ENCODE measurements at places on chromosomes 7 and 10. TPM values are rescaled to one million over a fixed set of nuclear protein-coding genes. Genes with fewer than 3 reads are reported as not detected.

PTN gene
- 4.3 TPM for total RNA-seq

ZNF786 gene
- total RNA-seq, result 9.0 TPM

- no peak overlapping the region for H3K27ac ChIP-seq
- DNase-seq, result no peak
- no peaks in the 10 kb centered on the region for H3K36me3 ChIP-seq
Measured at GRCh38 chr7:158530800-158531609, 56.6 kb downstream of the PTPRN2 start.

DNA sequence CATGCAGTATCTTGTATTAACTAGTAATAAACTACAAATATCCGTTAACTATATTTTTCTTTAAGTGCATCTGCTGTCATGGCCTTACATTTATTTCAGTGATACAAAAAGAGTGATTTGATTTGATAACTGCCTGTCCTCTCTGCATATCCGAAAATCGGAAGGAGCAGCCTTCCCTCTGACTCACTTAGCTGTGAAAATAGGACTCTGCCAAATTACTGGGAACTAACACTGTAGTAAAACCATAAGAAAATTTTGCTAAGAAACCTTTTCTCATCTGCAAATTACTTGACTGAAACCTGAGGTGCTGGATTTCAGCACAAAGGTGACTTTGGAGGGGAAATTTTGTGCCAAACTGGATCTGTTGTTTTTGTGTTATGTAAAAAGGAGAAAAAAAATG, 176.6 kb upstream of the MKLN1 start:
- no peak overlapping the region for H3K4me3 ChIP-seq
- no peaks in the 10 kb centered on the region for H3K27me3 ChIP-seq
- H3K4me1 ChIP-seq, result no peaks in the 10 kb centered on the region
- H3K36me3 ChIP-seq, result no peaks in the 10 kb centered on the region
- no peak overlapping the region for H3K27ac ChIP-seq

GRCh38 chr7:94561841-94562514, 52.4 kb downstream of the CASD1 start:
- no peak for DNase-seq
- H3K27ac ChIP-seq, result no peak overlapping the region
- no peaks in the 10 kb centered on the region for H3K4me1 ChIP-seq
- H3K4me3 ChIP-seq, result no peak overlapping the region
- no peaks in the 10 kb centered on the region for H3K27me3 ChIP-seq

GRCh38 chr10:117581961-117582360, 39.4 kb downstream of the EMX2 start:
- H3K27ac ChIP-seq, result no peak overlapping the region
- H3K36me3 ChIP-seq, result no peaks in the 10 kb centered on the region
- H3K27me3 ChIP-seq, result no peaks in the 10 kb centered on the region
- no peak overlapping the region for H3K4me3 ChIP-seq
- no peaks in the 10 kb centered on the region for H3K4me1 ChIP-seq

DNA sequence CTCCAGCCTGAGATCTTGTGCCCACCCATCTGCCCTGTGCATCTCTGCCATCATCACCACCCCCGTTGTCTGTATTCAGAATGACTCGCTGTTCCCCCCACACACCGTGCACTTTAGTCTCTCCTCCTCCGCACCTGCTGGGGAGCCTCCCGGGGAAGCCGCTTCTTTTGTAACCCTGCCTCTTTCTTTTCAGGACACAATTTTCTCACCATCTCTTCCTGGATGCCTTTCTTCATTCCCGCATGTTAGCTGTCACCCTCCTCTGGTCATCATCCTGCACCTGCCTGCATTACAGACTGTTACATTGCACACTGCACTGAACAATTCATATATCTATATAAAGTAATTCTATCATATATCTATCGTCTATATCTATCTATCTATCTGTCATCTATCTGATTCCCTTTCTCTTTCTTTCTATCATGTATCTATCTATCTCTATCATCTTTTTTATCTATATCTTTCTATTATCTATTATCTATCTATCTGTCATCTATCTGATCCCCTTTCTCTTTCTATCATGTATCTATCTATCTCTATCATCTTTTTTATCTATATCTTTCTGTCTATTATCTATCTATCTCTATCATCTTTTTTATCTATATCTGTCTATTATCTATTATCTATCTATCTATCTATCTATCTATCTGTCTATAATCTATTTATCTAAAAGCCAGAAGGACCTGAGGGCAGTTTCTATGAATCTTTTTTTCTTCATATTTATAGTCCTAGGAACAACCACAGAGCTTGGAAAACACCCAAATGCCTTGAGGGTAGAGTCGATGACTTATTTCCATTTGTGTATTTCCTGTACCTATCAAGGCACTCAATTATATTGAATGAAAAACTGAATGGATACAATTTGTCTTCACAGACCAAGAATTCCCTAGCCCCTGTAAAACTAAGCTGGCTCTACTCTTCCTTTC, 642.5 kb downstream of the ACTR3B start:
- H3K4me1 ChIP-seq, result no peaks in the 10 kb centered on the region
- H3K27me3 ChIP-seq, result no peaks in the 10 kb centered on the region
- no peaks in the 10 kb centered on the region for H3K36me3 ChIP-seq
- H3K4me3 ChIP-seq, result no peak overlapping the region
- DNase-seq, result no peak
- H3K27ac ChIP-seq, result no peak overlapping the region

Data from upper lobe of left lung (tissue), 6 donors.